ENCODE measurements at places on chromosomes 11 and 22.

- no peak for DNase-seq
Observed at GRCh38 chr11:94058630-94059029, 37.5 kb downstream of the HEPHL1 start.

DNA sequence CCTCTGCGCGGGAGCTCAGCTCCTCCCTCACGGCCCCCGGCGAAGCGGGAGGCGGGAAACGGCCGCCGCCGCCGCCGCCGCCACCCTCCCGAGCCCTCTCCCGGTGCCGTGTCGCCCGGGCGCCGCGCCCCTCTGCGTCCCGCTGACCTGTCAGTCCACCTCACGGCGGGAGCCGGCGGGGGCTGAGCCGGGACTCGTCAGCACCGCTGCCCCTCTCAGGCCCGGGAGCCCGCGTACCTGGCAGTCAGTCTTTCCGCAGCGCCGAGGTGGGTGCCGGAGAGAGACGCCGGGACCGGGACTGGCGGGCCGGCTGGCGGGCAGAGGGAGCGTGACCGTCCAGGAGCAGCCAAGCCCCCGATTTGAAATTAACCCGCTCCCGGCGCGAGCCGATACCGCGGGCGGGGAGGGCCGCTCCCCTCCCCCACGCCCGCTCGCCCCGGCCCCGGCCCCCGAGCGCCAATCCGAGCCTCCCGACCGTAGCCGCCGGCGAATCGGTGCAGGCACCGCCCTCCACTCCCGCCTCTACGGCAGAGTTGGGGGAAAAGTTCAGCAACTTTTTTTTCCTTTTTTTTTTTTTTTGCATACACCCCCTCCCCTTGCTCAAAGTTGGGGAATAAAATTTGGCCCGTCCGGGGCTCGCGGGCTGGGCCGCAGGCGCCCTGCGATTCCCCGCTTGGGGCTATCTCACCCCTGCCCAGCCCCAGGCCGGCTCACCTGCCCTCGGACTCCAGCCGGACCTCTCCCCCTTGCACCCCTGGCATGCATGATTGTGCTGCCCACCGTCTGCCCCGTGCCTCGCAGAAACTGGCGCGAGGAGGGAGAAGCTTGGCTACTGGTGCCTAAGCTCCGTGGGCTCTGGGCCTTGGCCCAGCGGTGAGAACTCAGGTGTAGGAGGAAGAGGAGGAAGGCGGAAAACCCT is 774 bp upstream of the E2F8 start:
- no peak for DNase-seq

- no peak for DNase-seq
Observed at GRCh38 chr22:18130018-18130417, 19.4 kb downstream of the TUBA8 start.

DNA sequence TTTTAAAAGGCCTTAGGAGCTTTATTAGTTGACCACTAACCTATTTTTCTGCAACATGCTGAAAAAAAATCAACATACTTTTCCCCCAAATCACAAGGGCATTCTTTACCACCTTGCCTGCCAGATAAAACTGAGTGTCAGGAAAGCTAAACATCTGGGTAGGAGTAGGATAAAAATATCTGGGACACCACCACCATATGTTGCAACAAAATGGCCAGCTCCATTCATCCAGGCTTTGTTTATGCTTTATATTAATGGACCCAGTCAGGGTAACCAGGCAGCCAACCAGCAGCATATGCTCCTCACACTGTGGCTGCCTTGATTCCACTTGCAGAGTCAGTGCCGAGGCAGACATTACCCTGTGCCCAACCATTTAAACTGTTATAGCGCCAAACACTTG is 1024.5 kb downstream of the LRRC4C start:
- DNase-seq, result no peak

Measured in NCI-H1436 (cell line).